Muscle of leg (tissue), 16 donors: ENCODE measurements at places on chromosomes 3 and 15. TPM values are rescaled to one million over a fixed set of nuclear protein-coding genes. Genes with fewer than 3 reads are reported as not detected.

- no peak overlapping the region for H3K4me3 ChIP-seq
- H3K4me1 ChIP-seq: no peaks in the 10 kb centered on the region
- H3K36me3 ChIP-seq: no peaks in the 10 kb centered on the region
- H3K27ac ChIP-seq: no peak overlapping the region
Measured at GRCh38 chr3:158314426-158315357, 204.8 kb downstream of the RSRC1 start.

DNA sequence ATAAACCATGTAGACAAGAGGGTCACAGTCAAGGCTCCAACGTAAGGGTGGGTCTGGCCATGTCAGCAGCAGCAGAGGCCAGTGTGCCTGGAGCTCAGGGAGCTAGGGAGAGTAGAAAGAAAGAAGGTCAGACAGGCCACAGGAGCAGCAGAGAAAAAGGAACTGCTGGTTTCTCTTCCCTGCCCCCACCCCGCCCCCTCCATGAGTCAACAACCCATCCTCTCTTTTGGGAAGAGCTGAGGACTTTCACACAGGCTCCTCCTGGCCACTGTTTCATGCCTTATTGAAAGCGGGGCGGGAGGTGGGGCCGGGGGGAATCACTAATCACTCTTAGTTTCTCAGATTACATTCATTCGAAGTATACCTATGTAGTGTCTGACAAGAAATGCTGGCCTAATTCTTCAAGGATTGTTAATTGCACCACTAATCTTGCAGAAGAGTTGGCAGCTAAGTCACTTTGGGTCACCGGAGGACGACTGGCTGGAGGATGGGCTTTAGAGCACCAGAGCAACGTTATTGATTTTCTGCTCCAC, 9.1 kb upstream of the SCG3 start:
- no peak overlapping the region for H3K27ac ChIP-seq
- H3K4me3 ChIP-seq: no peak overlapping the region

DNA sequence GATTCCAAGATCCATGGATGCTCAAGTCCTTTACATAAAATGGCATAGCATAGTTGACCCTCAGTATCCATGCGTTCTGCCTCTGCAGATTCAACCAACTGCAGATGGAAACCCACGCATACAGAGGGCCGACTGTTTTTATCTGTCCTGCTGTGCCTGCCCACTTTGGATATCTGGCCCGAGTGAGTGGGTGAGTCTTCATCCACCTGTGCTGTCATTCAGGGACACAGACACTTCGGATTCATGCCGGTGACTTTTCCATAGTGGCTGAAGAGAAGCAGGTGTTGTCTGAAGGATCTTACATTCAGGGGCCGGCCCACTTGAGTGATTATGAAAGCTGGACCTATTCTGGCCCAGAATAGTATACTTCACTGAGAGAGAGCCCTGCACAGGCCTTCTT, 85.1 kb downstream of the RYR3 start:
- DNase-seq: peak; percentile 38
- no peak overlapping the region for H3K4me3 ChIP-seq
- no peaks in the 10 kb centered on the region for H3K27me3 ChIP-seq

- no peaks in the 10 kb centered on the region for H3K36me3 ChIP-seq
- H3K4me1 ChIP-seq: peaks cover 13% of the 10 kb centered on the region
- no peak overlapping the region for H3K4me3 ChIP-seq
- DNase-seq: no peak
- no peak overlapping the region for H3K27ac ChIP-seq
Measured at GRCh38 chr3:188205992-188206416, 52.0 kb downstream of the LPP start.

DNA sequence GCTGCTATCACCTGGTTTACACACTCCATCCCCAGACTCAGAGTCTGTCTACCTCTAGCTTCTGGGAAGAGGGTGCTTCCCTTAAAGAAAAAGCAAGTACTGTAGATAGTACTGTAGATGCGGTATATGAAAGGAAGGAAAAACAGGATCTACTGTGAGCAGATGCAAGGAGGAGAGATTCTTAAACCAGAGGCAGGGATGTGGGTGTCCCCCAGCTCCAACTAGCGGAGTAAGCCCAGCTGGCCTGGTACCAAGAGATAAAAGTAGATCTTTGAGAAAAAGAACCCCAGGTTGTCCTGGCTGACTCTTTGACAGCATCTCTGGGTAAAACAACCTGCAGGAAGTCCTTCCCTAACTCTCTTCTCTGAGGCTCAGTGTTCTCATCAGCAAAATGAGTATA, 523.7 kb upstream of the PROK2 start:
- peaks cover 18% of the 10 kb centered on the region for H3K4me1 ChIP-seq
- peaks cover 23% of the 10 kb centered on the region for H3K27me3 ChIP-seq
- H3K27ac ChIP-seq: no peak overlapping the region
- DNase-seq: no peak
- H3K36me3 ChIP-seq: no peaks in the 10 kb centered on the region
- no peak overlapping the region for H3K4me3 ChIP-seq

- no peak overlapping the region for H3K4me3 ChIP-seq
- no peak for DNase-seq
- H3K27ac ChIP-seq: no peak overlapping the region
- H3K36me3 ChIP-seq: no peaks in the 10 kb centered on the region
Measured at GRCh38 chr3:197472151-197472550, 83.6 kb downstream of the BDH1 start.

DNA sequence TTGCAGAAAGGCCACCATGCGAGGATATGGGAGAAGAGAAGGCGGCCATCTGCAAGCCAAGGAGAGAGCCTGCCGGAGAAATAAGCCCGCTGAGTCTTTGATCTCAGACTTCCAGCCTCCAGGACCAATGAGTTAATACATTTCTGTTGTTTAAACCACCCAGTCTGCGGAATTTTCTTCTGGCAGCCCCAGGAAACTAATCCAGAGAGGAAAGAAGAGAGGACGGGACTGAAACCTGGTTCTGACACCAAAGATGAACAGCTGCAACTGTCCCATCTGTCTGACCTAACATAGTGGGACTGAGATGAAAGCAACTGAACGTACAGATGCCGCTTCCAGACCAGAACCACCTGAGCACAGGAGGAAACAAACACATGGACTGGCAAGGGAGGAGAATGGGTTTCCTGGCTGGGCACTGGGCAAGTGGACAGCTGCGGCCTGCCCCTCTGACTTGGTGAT, 32.3 kb downstream of the VGLL4 start:
- peak overlapping the region; percentile 63 for H3K27ac ChIP-seq
- DNase-seq: peak; percentile 51
- H3K36me3 ChIP-seq: peaks cover 6% of the 10 kb centered on the region
- H3K4me1 ChIP-seq: peaks cover 52% of the 10 kb centered on the region
- no peak overlapping the region for H3K4me3 ChIP-seq
- no peaks in the 10 kb centered on the region for H3K27me3 ChIP-seq

DNA sequence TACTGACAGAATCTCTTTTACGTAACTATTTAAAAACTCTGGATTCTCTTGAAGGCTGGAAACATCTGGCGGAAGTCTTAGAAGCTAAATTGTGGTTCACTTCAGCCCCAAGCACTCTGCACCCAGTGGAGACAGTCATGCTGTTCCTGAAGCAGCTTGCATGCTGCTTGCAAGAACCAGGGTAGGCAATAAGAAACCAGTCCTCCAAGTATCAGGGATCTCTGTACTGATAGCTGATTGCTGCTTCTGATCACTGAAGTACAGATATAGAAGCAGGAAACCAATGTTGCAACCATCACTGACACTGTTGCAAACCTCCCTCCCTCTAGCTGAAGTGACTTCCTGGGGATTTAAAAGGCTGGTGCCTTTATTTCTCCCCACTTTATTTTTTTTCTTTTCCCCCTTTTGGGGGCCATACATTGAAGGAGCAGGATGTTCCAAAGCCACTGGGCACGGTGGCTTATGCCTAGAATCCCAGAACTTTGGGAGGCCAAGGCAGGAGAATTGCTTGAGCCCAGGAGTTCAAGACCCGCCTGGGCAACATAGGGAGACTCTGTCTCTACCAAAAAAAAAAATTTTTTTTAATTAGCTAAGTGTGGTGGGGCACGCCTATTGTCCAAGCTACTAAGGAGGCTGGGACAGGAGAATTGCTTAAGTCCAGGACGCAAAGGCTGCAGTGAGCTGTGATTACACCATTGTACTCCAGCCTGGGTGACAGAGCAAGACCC, 15.3 kb downstream of the SPCS1 start:
- no peaks in the 10 kb centered on the region for H3K4me1 ChIP-seq
- peak; percentile 62 for DNase-seq
- H3K27ac ChIP-seq: no peak overlapping the region
- H3K27me3 ChIP-seq: no peaks in the 10 kb centered on the region
- no peak overlapping the region for H3K4me3 ChIP-seq

GRCh38 chr15:65771870-65772269, 20.2 kb downstream of the DENND4A start:
- H3K27me3 ChIP-seq: no peaks in the 10 kb centered on the region
- no peak overlapping the region for H3K27ac ChIP-seq

The FANCD2OS gene
- not detected for total RNA-seq

GRCh38 chr3:132654190-132654589, 5.4 kb downstream of the ACAD11 start:
- H3K4me1 ChIP-seq: peaks cover 2% of the 10 kb centered on the region
- DNase-seq: no peak
- no peak overlapping the region for H3K27ac ChIP-seq
- no peak overlapping the region for H3K4me3 ChIP-seq

The ALS2CL gene
- 5.1 TPM for total RNA-seq

The RARRES1 gene
- 4.1 TPM for total RNA-seq

GRCh38 chr3:196942915-196943277, 568 bp upstream of the NCBP2 start:
- H3K27me3 ChIP-seq: no peaks in the 10 kb centered on the region

- H3K4me1 ChIP-seq: peaks cover 55% of the 10 kb centered on the region
- DNase-seq: no peak
- H3K27me3 ChIP-seq: no peaks in the 10 kb centered on the region
- H3K36me3 ChIP-seq: no peaks in the 10 kb centered on the region
Measured at GRCh38 chr3:52036222-52036694, 20.1 kb downstream of the DUSP7 start.

The ST8SIA2 gene
- 9.2 TPM for total RNA-seq

DNA sequence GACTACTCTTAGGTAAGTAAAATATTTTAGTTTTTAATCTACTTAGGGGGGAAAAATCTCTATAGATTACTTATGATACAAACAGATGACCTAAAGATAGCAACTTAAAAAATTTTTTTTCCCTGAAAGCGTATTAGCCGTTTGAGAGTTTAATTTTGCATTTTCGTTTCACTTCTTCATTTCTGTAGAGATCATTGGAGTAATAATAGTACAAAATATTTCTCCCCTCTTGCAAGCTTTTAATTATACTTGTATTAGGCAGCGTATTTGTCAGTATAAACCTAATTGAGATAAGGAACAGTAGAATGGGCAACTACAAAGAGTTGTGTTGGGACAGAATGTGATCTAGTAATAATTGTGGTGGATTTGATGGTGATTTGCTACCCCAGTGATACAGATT, 10.3 kb downstream of the SKIL start:
- peaks cover 8% of the 10 kb centered on the region for H3K36me3 ChIP-seq
- H3K4me1 ChIP-seq: no peaks in the 10 kb centered on the region
- DNase-seq: no peak
- H3K27me3 ChIP-seq: no peaks in the 10 kb centered on the region
- no peak overlapping the region for H3K27ac ChIP-seq
- no peak overlapping the region for H3K4me3 ChIP-seq

- H3K36me3 ChIP-seq: no peaks in the 10 kb centered on the region
- no peak overlapping the region for H3K4me3 ChIP-seq
- peak; percentile 78 for DNase-seq
- H3K4me1 ChIP-seq: no peaks in the 10 kb centered on the region
Measured at GRCh38 chr3:60448696-60449095, 802.6 kb downstream of the FHIT start.

DNA sequence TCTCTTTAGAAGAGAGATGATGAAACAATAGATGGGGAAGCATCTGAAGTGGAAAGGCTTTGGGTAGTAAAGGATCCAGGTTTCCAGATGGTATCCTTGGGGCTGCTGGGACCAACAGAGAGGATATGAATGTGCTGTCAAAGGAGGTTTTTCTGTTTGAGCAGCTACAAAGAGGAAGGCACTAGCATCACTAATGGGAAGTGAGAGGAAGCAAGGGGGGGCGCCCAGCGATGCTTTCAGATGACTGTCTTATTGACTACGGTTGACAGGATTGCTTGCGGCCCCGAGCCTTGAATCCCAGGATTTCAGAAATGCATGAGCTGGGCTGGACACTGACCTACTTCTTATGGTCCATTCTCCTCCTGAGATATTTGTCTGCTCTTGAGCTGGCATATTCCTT, 103.8 kb upstream of the GALNT15 start:
- H3K27me3 ChIP-seq: no peaks in the 10 kb centered on the region
- H3K4me1 ChIP-seq: no peaks in the 10 kb centered on the region
- peak; percentile 48 for DNase-seq
- H3K27ac ChIP-seq: no peak overlapping the region

GRCh38 chr3:161851941-161852566, 355.4 kb downstream of the OTOL1 start:
- no peaks in the 10 kb centered on the region for H3K27me3 ChIP-seq
- no peaks in the 10 kb centered on the region for H3K36me3 ChIP-seq
- no peak overlapping the region for H3K4me3 ChIP-seq
- peak; percentile 36 for DNase-seq
- no peaks in the 10 kb centered on the region for H3K4me1 ChIP-seq

The CHRFAM7A gene
- total RNA-seq: 0.62 TPM
